Astrocyte (in vitro differentiated cells and primary cell): ENCODE measurements at places on chromosomes 13 and 19. TPM values are rescaled to one million over a fixed set of nuclear protein-coding genes. Genes with fewer than 3 reads are reported as not detected.

DNA sequence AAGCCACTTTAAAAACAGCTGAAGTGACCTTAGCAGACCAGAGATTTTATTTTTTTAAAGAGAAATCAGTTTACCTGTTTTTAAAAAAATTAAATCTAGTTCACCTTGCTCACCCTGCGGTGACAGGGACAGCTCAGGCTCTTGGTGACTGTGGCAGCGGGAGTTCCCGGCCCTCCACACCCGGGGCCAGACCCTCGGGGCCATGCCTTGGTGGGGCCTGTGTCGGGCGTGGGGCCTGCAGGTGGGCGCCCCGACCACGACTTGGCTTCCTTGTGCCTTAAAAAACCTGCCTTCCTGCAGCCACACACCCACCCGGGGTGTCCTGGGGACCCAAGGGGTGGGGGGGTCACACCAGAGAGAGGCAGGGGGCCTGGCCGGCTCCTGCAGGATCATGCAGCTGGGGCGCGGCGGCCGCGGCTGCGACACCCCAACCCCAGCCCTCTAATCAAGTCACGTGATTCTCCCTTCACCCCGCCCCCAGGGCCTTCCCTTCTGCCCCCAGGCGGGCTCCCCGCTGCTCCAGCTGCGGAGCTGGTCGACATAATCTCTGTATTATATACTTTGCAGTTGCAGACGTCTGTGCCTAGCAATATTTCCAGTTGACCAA, 10.8 kb downstream of the PLPPR3 start:
- H3K36me3 ChIP-seq, result peaks cover 34% of the 10 kb centered on the region
- H3K4me1 ChIP-seq, result no peaks in the 10 kb centered on the region
- no peak overlapping the region for H3K27ac ChIP-seq
- H3K4me3 ChIP-seq, result no peak overlapping the region
- no peak for DNase-seq
- no peaks in the 10 kb centered on the region for H3K27me3 ChIP-seq

GRCh38 chr13:98416408-98416807, 160.5 kb downstream of the STK24 start:
- no peak for DNase-seq
- H3K27me3 ChIP-seq, result no peaks in the 10 kb centered on the region

DNA sequence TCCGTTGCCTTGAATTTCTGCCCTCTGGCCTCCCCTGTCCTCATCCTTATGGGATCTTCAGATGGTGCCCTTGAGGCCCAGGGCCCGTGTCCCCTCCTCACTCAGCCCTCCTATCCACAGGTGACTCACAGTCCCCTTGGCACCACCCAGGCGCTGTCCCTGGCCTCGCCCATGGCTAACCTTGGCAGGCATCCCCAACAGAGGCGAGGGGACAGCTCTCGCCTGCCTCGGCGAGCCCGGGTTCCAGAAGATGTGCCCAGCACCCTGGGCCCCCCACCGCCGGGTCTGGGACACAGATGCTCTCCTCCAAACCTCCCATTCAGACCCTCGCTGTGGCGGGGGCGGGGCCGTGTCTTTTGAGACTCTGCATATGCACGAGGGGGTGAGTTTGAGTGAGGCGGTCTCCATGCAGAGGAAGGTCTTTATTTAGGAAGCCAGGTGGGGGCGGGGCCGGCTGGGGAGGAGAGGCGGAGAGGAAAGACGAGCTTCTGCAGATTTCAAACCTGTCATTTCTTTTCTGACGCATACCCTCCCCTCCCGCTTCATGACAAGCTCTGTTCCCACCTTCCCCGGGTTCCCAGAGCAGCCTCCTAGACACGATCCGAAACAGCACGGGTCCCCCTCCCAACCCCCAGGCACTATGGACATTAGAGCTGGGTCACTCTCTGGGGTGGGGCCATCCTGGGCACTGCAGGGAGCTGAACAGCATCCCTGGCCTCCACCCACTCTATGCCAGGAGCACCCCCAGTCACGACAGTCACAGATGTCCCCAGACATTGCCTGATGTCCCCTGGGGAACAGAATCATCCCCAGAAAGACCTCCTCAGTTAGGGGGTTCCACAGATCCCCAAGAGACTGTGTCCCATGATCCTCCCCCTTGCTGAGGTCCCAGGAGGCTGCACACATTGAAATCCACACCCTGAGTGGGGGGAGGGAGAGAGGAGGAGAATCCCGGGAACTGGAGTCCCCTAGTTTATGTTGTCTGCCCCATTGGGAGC, 48.5 kb downstream of the GNG7 start:
- H3K4me3 ChIP-seq, result no peak overlapping the region
- DNase-seq, result no peak
- no peaks in the 10 kb centered on the region for H3K4me1 ChIP-seq
- peaks cover 4% of the 10 kb centered on the region for H3K27me3 ChIP-seq
- H3K27ac ChIP-seq, result no peak overlapping the region

SMIM7 gene
- total RNA-seq, result 45.3 and 49.4 TPM in 2 replicates

GRCh38 chr19:15461694-15462093, 2.6 kb downstream of the RASAL3 start:
- H3K36me3 ChIP-seq, result no peaks in the 10 kb centered on the region
- DNase-seq, result no peak
- peaks cover 8% of the 10 kb centered on the region for H3K27me3 ChIP-seq
- no peaks in the 10 kb centered on the region for H3K4me1 ChIP-seq
- H3K27ac ChIP-seq, result no peak overlapping the region

CEACAM16 gene
- total RNA-seq, result 0.14 TPM in 1 of 2 replicates, not detected in the other

GRCh38 chr13:64506246-64506645, 2723.9 kb downstream of the PCDH9 start:
- H3K4me1 ChIP-seq, result no peaks in the 10 kb centered on the region
- H3K36me3 ChIP-seq, result no peaks in the 10 kb centered on the region
- no peaks in the 10 kb centered on the region for H3K27me3 ChIP-seq
- DNase-seq, result no peak
- H3K4me3 ChIP-seq, result no peak overlapping the region

DNA sequence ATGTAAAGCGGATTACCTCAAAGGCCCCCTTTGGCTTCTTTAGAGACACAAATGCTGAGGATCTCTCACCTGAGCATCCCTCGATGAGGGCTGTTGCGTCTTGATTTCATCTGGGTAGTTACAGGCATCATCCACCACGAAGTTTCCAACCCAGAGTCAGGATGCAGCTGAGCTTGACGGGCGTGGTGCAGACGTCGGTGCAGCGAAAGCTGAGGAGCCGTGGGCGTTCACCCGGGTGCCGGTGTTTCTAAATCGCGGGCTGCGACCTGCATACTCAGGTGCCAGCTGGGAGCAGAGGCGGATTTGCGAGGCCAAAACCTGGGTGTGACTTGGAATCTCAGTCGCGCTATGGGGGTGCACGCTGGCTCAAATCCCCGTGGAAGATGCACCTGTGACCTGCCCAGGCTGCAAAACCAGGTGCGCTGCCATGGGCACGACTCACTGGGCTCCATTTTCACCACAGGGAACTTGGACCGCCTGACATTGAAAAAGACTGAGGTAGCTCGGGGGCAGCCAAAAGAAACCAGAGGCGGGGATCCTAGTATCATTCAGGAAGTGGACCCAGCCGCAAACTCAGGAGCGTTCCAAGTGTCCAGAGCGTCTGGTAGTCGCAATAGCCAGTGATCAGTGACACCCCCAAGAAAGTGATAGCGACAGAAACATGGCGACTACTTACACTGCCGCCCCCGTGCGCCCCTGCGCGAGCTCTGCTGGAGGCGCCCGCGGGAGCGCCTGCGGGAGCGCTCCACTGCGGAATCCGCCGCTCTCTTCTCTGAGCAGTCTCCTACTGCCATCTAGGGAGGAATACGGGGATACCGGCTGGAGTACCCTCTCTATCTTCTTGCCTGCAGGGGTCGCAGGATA, 36.4 kb upstream of the IGFL4 start:
- H3K4me1 ChIP-seq, result peaks cover 27% of the 10 kb centered on the region
- H3K27ac ChIP-seq, result no peak overlapping the region
- peak; percentile 62 for DNase-seq
- H3K4me3 ChIP-seq, result peak overlapping the region; percentile 46
- peaks cover 25% of the 10 kb centered on the region for H3K27me3 ChIP-seq

NOVA2 gene
- total RNA-seq, result 10.7 and 11.1 TPM in 2 replicates

ZNF229 gene
- 9.5 and 9.8 TPM in 2 replicates for total RNA-seq

ZNF415 gene
- 8.7 TPM in 2 replicates for total RNA-seq

DNA sequence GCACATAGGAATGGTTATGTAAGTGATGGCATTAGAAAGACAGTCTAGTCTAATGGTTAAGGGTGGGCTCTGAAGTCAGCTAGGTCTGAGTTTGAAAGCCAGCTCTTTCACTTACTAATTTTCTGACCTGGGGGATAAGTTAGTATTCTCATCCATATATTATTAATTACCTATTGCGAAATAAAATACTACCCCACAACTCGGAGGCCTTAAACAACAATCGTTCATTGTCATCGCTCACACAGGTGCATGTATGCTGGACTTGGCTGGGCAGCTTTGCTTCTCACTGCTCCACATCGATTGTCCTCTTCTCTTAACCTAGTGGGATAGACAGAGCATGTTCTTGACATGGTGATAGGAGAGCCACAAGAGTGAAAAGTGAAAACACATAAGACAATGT, 54.7 kb downstream of the TNFSF11 start:
- H3K4me1 ChIP-seq, result no peaks in the 10 kb centered on the region
- H3K27me3 ChIP-seq, result no peaks in the 10 kb centered on the region
- H3K4me3 ChIP-seq, result no peak overlapping the region

ATP4A gene
- not detected in 2 replicates for total RNA-seq

DNA sequence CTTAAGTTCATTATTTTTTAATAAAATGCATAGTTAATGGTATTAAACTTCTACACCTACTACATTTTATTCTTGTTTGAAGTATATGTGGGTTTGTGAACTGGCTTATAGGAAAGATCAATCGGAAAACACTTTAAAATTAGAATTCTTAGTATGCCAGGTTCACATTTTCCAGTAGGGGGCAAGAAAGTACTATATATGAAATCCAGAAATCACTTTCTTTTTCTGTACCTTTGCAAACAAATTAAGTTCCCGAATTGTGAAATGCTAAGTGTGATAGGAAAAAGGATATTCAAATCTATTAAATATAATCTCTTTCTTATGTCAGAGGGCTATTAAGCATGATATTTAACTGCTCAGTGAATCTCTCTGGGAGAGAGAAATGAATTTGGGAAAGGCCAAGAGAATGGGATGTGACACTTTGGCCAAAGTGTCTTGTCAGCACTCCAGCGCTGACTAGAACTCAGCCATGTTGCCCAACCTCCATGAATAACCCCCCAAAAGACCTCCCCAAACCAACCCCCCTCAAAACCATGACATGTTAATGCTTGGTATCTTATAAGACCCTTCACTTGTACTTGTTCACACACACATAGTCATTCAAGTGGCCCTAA, 122.6 kb upstream of the SLC10A2 start:
- no peaks in the 10 kb centered on the region for H3K27me3 ChIP-seq
- no peak overlapping the region for H3K27ac ChIP-seq
- peak; percentile 13 for DNase-seq
- no peak overlapping the region for H3K4me3 ChIP-seq

JAK3 gene
- total RNA-seq, result 1.00 and 1.8 TPM in 2 replicates

MBD3L1 gene
- not detected in 2 replicates for total RNA-seq
